Adrenal gland (tissue), 19 donors: ENCODE measurements at places on chromosomes 1 and 21. TPM values are rescaled to one million over a fixed set of nuclear protein-coding genes. Genes with fewer than 3 reads are reported as not detected.

- peaks cover 6% of the 10 kb centered on the region for H3K4me1 ChIP-seq
- no peak overlapping the region for H3K27ac ChIP-seq
- no peak for DNase-seq
- no peaks in the 10 kb centered on the region for H3K36me3 ChIP-seq
- H3K27me3 ChIP-seq: no peaks in the 10 kb centered on the region
- H3K4me3 ChIP-seq: no peak overlapping the region
These were observed 62.8 kb upstream of the SCCPDH start for GRCh38 chr1:246661451-246661850.

Gene SLC45A3
- 4.7 TPM for polyA plus RNA-seq

Gene MFSD2A
- polyA plus RNA-seq: 1.1 TPM

GRCh38 chr1:18365099-18365705 lies 115.5 kb upstream of the KLHDC7A start:
- no peak for DNase-seq
- no peaks in the 10 kb centered on the region for H3K4me1 ChIP-seq
- H3K4me3 ChIP-seq: no peak overlapping the region
- H3K27ac ChIP-seq: no peak overlapping the region
- no peaks in the 10 kb centered on the region for H3K27me3 ChIP-seq
- H3K36me3 ChIP-seq: no peaks in the 10 kb centered on the region

DNA sequence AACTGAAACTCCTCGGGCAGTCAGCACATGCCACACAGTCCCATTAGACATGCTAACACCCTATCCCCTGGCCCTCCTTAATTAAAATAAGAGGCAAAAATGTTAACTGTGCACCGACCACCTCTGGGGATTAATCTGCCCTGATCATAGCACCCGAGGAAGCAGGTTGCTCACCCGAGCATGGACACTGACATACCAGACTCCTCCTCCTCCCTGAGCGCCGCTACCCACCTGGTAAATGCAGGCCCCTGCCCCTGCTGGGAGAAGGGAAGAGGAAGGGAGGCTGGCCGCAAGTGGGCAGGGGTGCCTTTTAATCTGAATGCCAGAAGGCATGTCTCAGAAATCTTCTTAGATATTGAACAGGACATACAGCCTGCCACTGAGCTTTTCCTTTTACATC lies 360.9 kb downstream of the RRAGC start:
- no peaks in the 10 kb centered on the region for H3K36me3 ChIP-seq
- H3K27me3 ChIP-seq: no peaks in the 10 kb centered on the region
- H3K4me3 ChIP-seq: no peak overlapping the region
- DNase-seq: no peak
- H3K27ac ChIP-seq: no peak overlapping the region
- no peaks in the 10 kb centered on the region for H3K4me1 ChIP-seq

Gene PPM1J
- 2.7 TPM for polyA plus RNA-seq

Gene DNM3
- 12.6 TPM for polyA plus RNA-seq

- DNase-seq: peak; percentile 89
- no peaks in the 10 kb centered on the region for H3K27me3 ChIP-seq
- H3K36me3 ChIP-seq: no peaks in the 10 kb centered on the region
- peak within 1 kb of the TSS; percentile 59 for H3K4me3 ChIP-seq
- peaks cover 9% of the 10 kb centered on the region for H3K4me1 ChIP-seq
- H3K27ac ChIP-seq: no peak within 1 kb of the TSS
These were observed at the start of gene MX1 for GRCh38 chr21:41425954-41426675. Gene MX1 (plus strand): TSS chr21:41426239. CDS start chr21:41432071, 5,832 bp downstream.

DNA sequence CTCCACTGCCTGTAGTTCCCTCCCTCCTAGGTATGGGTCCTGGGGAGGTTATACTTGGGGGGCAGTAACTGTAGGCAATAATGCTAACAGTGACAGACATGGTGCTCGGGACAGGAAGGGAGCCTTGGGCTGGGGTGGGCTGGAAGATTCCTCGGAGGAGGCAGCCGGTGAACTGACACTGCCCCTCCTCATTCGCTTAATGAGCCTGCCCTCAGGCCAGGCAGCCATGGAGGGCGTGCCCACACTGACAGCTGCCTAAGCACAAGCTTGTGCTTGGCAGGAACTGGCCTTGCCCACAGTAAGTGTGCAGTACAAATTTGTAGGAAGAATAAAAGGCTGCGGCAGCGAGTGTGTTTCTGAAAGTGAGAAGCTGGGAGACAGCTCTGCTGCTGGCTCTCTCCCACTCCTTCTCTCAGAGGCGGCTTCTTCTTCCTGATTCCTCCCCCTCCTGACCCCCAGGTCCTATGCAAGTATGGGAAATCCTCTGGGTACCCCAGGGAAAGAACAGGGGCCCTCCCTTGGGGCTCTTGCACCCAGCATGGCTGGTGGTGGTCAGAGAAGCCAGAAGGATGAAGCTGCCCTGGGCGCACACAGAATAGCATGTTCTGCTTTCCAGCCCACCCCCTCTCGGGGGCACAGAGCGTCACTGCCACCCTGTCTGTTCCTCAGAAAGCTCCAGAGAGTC lies 23.6 kb downstream of the OPTC start:
- DNase-seq: no peak
- no peak overlapping the region for H3K27ac ChIP-seq
- peaks cover 24% of the 10 kb centered on the region for H3K4me1 ChIP-seq
- no peaks in the 10 kb centered on the region for H3K36me3 ChIP-seq

Gene NBPF19
- polyA plus RNA-seq: 1.8 TPM

- no peak for DNase-seq
- H3K4me3 ChIP-seq: no peak overlapping the region
- H3K4me1 ChIP-seq: no peaks in the 10 kb centered on the region
- no peaks in the 10 kb centered on the region for H3K36me3 ChIP-seq
These were observed 25.3 kb upstream of the SDC3 start for GRCh38 chr1:30933874-30934252.

Gene NTRK1
- polyA plus RNA-seq: 1.1 TPM

GRCh38 chr21:45254460-45254930 lies 33.2 kb downstream of the POFUT2 start:
- H3K27me3 ChIP-seq: no peaks in the 10 kb centered on the region
- no peak overlapping the region for H3K4me3 ChIP-seq
- H3K4me1 ChIP-seq: no peaks in the 10 kb centered on the region
- no peak overlapping the region for H3K27ac ChIP-seq
- no peaks in the 10 kb centered on the region for H3K36me3 ChIP-seq
- DNase-seq: no peak

GRCh38 chr1:44323947-44324346 lies 31.1 kb downstream of the ERI3 start:
- no peaks in the 10 kb centered on the region for H3K36me3 ChIP-seq
- no peak overlapping the region for H3K4me3 ChIP-seq
- no peak overlapping the region for H3K27ac ChIP-seq
- no peak for DNase-seq

GRCh38 chr1:158509471-158510156 lies 37.6 kb downstream of the OR10R2 start:
- no peaks in the 10 kb centered on the region for H3K4me1 ChIP-seq
- H3K27me3 ChIP-seq: no peaks in the 10 kb centered on the region
- no peak for DNase-seq
- no peak overlapping the region for H3K27ac ChIP-seq
- no peak overlapping the region for H3K4me3 ChIP-seq

DNA sequence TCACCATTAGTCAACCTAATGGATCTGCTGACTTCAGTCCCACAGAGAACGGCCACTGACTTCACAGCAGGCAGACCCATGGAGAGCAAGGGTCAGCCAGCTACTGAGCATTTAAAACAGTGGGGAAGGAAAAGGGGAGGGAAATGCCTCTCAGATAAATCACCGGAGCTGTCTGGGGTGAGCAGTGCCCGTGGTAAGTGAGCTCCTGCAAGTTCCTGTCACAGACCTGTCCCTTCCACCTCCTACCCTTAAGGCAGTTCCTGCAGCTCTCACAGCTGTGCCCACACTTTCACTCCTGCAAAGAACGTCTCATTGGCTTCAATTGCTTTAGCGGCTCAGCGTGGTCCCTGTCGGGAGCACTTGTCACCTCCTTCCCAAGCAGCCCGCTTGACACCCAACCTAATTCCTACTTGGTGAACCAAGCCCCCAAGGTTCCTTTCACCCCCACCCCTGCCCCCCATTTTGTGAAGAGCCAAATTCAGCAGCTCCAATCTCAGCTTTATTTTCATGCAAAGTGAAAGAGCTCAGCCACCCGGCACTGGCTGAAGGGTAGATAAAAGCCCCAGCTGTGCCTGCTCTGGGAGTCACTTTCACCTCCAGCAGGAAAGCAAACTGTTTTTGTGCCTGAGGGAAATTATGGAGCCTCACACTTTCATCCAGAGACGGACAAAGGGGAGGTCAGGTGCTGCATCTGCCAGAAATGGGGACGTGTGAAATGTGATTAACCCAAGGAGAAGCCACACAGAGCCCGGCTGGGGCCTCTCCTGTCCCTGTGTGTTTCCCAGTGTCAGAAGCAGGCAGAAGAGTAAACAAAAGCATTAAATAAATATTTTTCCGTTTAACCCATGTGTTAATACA lies 306.2 kb downstream of the TTLL7 start:
- peak overlapping the region; percentile 45 for H3K27ac ChIP-seq
- H3K4me1 ChIP-seq: no peaks in the 10 kb centered on the region
- DNase-seq: peak; percentile 15
- H3K4me3 ChIP-seq: peak overlapping the region; percentile 45
- no peaks in the 10 kb centered on the region for H3K36me3 ChIP-seq

DNA sequence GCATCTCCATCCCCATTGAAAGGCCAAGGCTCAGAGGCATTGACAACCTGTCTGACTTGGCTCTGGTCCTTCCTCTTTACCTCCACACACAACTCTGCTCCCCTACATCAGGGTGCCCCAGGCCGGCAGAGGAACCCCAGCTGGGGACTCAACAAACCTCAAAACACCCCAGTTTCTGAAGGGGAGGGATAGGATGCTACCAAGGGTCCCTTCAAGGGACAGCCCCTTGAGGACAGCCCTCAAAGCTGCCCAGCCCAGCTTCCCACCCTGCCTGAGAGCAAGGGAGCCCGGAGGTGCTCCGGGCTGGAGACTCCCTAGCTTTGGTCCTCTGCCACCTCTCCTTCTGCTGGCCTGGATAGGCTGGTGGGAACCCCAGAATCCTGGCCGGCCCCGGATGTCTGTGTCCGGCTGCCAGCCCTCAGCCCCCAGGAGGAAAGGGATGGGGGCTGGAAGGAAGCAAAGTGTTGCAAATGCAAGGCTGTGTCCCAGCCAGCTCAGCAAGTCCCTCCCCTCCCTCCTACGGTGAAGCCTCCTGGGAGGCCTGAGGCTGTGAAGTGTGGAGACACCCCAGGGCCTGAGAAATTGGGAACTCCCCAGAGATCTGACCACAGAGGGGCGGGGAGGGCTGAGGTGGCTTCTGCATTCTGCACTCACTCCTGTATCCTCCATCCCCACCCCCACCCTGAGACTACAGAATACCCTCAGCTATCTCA lies 1.1 kb upstream of the MARCKSL1 start:
- peaks cover 27% of the 10 kb centered on the region for H3K4me1 ChIP-seq
- H3K27me3 ChIP-seq: no peaks in the 10 kb centered on the region
- no peak overlapping the region for H3K4me3 ChIP-seq
- no peak for DNase-seq

GRCh38 chr1:60283690-60284089 lies 210.1 kb upstream of the C1orf87 start:
- H3K4me1 ChIP-seq: peaks cover 35% of the 10 kb centered on the region
- H3K27ac ChIP-seq: peak overlapping the region; percentile 19
- DNase-seq: peak; percentile 60
- H3K4me3 ChIP-seq: no peak overlapping the region
- H3K36me3 ChIP-seq: no peaks in the 10 kb centered on the region

DNA sequence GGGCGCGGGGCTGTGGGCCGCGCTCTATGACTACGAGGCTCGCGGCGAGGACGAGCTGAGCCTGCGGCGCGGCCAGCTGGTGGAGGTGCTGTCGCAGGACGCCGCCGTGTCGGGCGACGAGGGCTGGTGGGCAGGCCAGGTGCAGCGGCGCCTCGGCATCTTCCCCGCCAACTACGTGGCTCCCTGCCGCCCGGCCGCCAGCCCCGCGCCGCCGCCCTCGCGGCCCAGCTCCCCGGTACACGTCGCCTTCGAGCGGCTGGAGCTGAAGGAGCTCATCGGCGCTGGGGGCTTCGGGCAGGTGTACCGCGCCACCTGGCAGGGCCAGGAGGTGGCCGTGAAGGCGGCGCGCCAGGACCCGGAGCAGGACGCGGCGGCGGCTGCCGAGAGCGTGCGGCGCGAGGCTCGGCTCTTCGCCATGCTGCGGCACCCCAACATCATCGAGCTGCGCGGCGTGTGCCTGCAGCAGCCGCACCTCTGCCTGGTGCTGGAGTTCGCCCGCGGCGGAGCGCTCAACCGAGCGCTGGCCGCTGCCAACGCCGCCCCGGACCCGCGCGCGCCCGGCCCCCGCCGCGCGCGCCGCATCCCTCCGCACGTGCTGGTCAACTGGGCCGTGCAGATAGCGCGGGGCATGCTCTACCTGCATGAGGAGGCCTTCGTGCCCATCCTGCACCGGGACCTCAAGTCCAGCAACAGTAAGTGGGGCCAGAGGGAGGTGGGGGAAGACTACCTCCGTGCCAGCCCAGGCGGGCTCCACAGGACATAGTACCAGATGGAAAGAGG lies 808 bp downstream of the MAP3K21 start:
- H3K4me3 ChIP-seq: peak overlapping the region; percentile 29
- H3K36me3 ChIP-seq: no peaks in the 10 kb centered on the region
- peak; percentile 32 for DNase-seq
- H3K27me3 ChIP-seq: no peaks in the 10 kb centered on the region
- peak overlapping the region; percentile 92 for H3K27ac ChIP-seq
- H3K4me1 ChIP-seq: peaks cover 4% of the 10 kb centered on the region

DNA sequence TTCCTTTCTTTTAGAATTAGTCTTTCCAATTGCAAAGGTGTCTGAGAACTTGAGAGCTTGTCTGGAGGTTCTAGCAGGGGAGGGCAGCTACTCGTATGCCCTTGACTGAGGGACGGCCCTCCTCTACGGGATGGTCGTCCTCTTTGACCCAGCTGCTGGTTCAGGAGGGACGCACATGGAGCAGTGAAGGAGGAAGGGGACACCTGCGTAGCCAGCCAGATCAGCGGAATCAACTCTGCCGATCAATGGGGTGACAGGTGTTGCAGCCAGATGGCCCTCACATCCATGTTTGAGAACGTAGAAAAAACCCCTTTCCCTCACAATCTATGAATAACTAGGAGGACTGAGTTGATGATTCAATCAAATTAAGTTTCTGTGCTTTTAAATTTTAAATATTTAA lies 15.7 kb upstream of the A3GALT2 start:
- H3K36me3 ChIP-seq: peaks cover 24% of the 10 kb centered on the region
- H3K4me3 ChIP-seq: no peak overlapping the region
- DNase-seq: no peak

DNA sequence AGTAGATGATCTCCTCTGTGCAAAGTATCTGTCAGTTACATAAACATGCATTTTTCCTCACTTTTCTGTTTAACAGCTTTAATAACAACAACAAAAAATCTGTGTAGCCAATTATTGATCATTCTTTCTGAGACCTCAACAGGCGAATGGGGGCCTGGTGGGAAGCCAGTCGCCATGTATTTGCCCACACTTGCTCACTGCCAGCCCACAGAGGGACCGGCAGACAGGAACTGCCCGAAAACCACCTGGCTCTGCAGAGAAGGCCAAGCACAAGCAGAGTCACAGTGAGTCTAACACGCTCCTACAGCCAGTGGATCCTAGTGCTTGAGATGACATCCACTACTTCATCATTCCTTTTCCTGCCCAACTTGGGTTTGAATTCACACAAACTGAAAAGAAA lies 56.1 kb downstream of the NPHP4 start:
- no peak for DNase-seq
- no peak overlapping the region for H3K4me3 ChIP-seq
- no peaks in the 10 kb centered on the region for H3K36me3 ChIP-seq
- H3K27me3 ChIP-seq: no peaks in the 10 kb centered on the region
- H3K27ac ChIP-seq: no peak overlapping the region
